Cardiac muscle cell (in vitro differentiated cells and primary cell): ENCODE measurements at places on chromosomes 1 and 21.

GRCh38 chr1:198155253-198155652, 1.5 kb upstream of the NEK7 start:
- peak; percentile 68 for DNase-seq

GRCh38 chr1:16145030-16145661, 10.7 kb downstream of the EPHA2 start:
- peak; percentile 59 for DNase-seq

DNA sequence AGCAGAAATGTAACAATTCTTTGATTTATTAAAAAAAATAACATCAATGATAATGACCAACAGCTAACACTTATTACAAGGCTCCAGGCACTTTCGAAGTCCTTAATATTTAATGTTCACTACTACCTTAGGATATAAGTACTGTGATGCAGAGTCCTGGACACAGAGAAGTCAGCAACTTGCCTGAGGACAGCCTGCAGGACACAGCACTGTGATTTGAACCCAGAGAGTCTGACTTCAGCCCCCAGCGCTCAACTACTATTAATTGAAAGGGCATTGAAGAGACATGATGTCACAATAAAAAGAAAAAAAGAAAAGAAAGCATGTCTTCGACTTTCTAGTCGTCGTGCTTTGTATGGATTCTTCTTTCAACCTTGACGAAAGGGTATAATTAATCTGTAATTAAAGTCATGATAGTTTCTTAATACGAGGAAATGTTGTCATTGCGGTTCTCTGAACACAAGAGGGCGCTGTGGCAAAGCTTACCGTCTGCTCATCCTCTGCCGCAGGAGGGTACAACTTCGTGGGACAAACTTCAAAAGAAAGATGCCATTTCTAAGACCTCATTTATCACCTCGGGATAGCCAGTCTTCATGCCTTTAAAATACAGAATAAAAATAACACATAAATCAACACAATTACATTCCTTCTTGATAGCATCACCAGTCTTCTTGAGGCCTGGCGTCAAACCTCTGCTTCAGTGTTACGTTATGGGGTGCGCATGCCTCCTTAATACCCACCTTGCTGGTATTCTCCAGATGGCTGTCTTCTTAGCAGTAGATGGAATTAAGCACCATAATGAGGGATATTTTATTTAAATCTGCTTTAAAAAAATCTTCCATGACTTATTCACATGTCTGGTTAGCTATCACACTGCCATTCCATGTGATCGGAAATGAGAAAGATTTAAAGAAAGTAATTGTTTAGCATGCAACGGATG, 240.1 kb downstream of the DISC1 start:
- peak; percentile 71 for DNase-seq

DNA sequence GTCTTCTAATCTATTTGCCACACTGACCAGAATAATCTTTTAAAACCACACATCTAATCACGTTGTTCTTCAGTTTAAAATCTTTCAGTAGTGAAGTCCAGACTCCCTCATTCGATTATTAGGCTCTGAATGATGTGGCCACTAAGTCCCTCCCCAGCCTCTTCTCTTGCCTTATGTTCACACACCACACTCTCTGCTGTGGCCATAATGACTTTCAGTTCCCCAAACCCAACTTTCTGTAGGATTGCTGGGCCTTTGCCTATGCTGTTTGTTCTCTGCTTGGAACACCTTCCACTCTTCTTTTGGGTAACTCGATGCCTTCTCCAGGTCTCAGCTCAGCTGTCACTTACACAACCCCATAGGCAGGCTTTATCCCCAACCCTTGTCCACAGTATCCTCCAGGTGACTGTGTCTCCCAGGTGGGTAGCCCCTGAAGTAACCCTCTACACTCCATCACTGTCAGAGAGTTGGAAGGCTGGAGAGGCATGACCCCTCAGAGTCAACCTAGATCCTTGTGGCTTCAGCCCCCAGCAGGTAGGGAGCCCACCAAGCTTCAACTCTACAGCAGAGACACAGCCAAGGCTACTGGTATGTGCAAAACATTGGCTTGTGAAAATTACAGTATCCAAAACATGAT, 8.4 kb upstream of the SLC37A1 start:
- no peak for DNase-seq

- no peak for DNase-seq
These were observed 198.2 kb downstream of the CENPF start for GRCh38 chr1:214801191-214801590.

DNA sequence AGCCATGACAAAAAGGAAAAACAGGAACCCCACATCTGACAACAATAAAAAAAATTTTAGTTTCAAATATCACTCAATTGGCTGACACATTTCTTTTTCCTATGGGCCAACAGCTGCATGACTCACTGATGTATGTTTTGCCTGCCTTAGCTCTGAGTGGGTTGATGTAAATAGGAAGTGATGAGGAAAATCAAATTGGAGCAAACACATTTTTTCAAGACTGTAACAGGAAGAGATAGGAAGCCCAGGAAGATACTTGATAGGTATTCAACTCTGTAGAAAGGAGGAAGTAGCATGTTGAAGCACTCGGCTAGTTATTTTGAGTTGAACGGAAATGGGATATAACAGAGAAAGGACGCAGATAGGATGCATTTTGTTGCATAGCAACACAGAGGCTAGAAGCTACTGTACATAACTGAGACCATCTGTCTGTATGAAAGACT, 168.0 kb upstream of the NR5A2 start:
- DNase-seq, result peak; percentile 83

- no peak for DNase-seq
These were observed 4.7 kb downstream of the CFAP410 start for GRCh38 chr21:44334329-44335030.

GRCh38 chr21:42568376-42568775, 54.7 kb downstream of the SLC37A1 start:
- DNase-seq, result no peak

GRCh38 chr1:9376886-9377333, 84.2 kb downstream of the SPSB1 start:
- DNase-seq, result no peak

DNA sequence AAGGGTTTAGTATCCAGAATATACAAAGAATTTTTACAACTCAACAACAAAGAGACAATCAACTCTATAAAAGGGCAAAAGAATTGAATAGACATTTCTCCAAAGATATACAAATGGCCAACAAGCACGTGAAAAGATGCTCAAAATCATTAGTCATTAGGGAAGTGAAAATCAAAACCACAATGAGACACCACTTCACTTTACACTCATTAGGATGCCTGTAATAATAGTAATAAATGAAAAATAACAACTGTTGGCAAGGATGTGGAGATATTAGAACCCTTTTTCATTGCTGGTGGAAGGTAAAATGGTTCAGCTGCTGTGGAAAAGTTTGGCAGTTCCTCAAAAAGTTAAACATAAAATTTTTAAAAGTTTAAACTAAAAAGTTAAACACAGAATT, 7.0 kb upstream of the ABCD3 start:
- DNase-seq, result no peak

GRCh38 chr1:204072931-204073836, at the start of gene SOX13:
Gene SOX13 (plus strand): TSS chr1:204073115. CDS start chr1:204112916, 39,801 bp downstream.
- peak; percentile 86 for DNase-seq

GRCh38 chr21:26964170-26964778, 2.6 kb downstream of the ADAMTS5 start:
- no peak for DNase-seq

DNA sequence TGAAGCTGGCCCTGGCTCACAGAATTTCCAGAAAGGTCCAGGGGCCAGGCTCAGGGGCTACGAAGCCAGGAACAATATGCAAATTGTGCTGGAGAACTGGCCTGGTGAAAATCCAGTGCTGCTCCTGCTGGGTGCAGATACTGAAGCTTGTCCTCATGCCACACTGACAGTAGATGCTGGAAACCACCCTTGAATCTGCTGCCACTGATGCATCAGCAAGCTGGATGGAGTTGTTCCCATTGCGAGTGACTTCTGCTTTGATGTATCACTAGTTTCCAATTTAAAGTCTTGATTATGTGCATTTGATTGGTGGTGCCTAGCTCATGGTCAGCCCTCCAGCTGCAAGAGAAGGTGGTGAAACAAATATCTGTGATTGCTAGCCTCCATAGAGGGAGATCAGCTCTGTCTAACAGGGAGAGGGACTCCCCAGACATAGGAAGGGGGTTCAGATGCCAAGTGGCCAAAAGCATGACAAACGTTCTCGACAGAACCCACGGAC, 11.0 kb upstream of the KIAA0040 start:
- no peak for DNase-seq

DNA sequence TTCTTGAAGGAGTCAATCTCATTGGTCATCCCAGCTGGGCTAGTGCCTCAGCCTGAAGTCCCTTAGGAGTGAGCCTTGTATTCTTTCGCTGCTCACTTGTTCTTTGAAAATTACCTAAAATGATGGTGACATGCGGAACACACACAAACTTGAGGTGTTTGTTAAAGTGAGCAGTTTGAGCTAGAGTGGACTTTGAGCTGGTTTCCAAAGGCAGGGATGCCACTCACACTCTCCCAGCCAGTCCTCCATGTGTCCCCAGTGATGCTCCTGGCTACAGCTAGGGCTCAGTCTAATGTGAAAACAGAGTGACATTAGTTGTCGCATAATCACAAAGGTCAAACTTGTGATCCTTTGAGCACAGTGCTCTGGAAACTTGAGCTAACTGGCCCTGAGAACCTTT, 84.3 kb downstream of the DTL start:
- DNase-seq, result no peak

DNA sequence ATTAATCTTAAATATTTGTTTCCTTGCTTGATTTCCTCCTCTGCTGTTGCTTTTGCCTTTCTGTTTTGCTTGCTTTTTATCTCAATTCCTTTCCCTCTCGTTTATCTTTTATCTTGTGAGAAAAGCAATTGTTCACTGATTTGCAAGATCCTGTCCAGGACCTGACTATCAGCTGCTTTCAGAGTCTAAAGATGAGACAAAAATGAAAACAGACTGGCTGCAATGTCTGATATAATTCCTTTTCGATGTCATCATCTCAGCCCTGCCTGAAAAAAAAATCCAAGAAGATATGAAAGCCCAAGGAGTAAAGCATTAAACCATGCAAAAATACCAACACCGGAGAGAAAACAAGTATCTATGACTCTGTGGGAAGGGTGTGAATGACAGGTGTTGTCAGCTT, 225.5 kb downstream of the PATJ start:
- no peak for DNase-seq

GRCh38 chr1:230266456-230266855, 159.7 kb downstream of the PGBD5 start:
- no peak for DNase-seq

DNA sequence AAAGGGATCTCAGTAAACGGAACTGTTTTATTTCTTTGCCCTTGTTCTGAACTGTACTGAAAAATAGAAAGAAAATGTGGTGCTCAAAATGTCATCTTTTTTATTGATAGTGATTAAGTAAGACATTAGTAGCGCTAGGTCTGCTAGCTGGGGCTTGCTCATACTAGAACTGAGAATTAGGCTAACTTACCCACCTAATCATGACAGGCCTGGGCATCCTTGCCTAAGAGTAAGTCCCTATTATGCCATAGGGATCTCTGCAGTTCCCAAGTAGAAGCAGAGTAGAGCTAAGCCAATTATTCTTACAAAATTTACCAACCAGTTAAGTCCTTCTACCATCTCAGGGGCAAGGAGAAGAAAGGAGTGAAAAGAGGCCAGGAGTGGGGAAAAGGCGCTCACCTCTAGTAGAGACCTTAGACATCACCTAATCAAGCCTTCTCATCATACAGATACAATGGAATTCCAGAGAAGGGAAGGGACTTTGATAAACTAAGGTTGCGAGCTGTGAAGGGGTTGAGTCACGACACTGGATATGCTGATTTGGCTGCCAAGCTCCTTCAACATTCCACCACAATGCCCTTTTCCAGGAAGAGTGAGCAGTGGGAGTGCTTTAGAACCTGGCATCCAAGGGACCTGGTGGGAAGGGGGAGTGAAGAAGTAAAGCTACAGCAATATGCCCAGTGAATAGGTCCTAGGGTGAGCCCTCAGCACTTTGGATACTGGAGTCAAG, 27.7 kb upstream of the RPTN start:
- DNase-seq, result no peak

DNA sequence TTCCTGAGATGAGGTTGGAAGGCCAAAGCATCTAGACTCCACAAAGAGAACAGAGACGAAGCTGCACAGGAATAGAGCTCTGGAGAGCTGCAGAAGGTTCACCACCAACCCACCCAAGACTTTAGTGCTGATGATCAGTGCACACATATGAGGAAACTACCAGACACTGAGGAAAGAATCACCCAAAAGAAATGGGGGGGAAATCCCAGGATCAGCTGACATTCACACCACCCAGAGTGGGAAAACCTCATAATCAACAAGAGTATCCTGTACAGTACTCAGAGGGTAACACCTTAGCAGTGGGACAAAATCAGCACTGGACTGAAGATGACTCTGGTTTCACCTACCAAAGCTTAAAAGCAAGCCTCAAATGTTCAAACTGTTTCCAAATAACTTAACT, 36.4 kb downstream of the DENND1B start:
- no peak for DNase-seq

DNA sequence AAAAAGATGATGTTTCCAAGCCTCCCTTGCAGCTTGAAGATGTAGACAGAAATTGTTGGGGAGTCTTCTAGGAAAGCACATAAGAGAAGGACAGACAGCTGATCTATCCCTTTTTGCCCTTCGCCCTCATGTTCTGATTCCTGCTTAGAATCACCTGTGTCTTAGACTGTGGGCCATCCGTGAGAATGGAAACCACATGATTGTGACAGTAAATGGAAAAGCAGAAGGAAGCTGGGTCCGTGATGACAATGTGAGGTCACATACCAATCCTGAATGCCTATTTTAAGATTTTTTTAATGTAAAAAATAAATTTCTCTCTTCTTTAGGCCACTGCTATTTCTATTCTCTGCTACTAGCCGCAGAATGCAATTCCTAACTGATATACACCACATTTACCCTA, 67.7 kb upstream of the C1orf87 start:
- no peak for DNase-seq

DNA sequence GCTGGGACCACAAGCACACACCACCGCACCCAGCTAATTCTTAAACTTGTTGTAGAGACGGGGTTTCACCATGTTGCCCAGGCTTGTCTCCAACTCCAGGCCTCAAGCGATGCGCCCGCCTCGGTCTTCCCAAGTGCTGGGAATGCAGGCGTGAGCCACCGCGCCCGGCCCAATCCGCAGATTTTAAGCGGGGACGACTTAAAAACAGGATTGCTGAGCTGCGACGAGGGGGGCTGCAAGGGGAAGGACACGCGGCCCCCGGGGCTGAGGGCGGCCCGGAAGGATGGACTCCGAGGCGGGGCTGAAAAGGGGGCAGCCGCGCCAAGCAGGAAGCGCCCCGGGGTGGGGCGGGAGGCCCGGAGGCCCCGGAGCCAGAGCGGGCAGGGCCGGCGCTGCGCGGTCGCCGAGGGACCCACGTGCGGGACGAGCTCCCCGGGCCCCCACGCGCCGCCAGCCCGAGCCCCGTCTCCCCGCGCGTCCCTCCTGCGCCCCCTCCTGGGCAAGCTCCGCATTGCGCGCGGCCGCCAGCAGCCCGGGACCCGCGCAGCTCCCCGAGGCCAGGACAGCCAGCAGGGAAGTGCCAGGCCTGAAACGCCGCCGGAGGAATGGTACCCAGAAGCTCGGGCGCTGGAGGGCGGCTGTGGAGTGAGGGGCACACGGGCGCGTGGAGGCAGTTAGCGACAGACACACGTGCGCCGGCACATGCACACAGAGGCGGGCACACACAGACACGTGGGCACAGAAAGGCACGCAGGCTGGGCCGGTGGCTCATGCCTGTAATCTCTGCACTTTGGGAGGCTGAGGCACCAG, 5.5 kb upstream of the PRKCZ start:
- DNase-seq, result peak; percentile 74

GRCh38 chr1:198246337-198246736, 89.5 kb downstream of the NEK7 start:
- no peak for DNase-seq

- peak; percentile 53 for DNase-seq
These were observed 4.1 kb upstream of the IRF2BP2 start for GRCh38 chr1:234614081-234614489.
